ENCODE measurements at places on chromosomes 16 and 17.
A peak's percentile ranks its signal among the peaks of the same experiment; 100 is the strongest.

DNA sequence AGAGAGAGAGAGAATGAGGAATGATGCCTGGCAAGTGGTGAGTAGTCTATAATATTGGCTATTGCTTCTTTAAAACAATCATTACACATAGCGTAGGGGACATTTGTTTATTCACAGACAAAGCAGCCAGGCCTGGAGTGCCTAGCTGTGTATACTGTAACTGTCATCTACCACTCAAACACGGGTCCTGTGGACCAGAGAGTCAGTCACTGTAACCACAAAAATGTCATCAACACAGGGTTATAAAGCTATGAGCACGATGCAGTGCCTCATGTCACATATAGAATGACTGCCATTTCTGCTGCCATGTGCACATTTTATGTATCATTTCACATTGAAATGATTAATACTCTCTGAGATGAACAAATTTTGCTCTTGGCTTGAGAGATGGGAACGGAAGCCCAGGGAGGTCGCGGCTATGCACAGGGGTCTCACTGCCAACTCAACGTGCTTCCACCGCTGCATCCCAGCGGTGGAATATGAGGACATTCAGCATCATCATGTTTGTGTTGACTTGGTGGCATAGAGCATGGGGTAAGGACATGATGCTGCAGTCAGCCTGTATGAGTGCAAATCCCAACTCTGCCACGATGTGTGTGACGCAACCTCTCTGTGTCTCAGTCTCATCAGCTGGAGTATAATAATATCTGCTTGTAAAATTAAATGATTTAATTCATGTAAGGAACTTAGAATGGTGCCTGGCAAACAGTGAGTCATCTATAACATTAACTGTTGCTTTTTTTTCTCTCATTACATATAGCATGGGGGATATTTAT is 3.3 kb downstream of the MT1H start:
- DNase-seq: no peak

- no peak for DNase-seq
These were observed 26.4 kb upstream of the KLHDC4 start for GRCh38 chr16:87792205-87792565.

DNA sequence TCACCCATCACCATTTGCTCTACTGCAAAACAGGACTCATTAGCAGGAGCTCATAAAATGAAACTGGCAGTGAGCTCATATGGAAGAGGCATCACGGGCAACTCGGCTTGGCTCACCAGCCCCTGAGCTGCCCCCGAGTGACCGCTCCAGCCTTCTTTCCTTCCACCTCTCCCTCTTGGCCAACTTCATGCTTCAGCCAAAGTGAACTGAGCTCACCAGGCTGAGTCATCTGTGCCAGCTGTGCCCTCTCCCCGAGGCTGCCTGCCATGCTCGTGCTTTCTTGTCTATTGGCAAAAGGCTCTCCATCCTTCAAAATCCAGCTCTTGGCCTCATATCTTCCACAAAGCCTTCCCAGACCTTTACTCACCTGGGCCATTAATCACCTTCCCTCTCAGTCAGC is 391.4 kb downstream of the WWOX start:
- no peak for DNase-seq

DNA sequence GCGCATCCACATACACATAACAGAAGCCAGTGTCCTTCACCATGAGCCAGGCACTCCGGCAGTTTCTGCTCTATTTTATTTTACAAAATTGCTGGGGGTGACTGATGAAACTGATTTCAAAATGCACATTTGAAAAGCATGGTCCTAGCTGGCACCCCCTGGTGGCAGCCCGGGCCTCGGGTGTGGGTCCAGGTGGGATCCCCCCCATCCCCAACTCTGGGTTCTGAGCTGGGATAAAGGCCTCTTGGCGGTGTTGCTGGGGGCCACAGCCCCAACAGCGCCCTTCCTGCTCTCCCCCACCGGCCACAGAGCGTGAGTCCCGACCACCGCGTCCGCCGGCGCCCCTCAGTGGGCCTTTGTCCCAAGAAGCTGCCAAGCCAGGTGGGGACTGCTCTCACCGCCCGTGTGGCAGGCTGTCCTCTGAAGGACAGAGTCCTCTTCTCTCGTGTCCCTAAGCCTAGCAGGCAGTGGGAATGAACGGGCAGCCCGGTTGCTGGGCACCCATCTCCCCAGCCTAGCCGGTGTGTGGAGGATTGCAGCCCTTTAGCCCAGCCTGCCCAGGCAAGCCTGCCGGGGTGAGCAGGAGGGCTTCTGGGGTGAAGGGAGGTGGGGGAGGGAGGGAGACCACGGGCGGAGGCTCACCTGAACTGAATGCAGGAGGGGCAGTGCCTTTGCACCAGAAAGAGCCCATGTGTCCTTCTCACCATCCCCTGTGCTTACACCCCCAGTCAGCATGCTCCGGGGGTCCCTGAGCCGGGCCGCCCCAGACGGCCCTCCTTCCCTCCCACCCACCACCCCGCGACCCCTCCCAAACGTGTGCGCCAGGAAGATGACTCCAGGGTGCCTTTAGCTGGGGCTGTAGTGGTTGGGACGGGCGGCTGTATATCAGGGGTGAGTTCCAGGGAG is 898 bp downstream of the SNAI3 start:
- DNase-seq: peak; percentile 71

DNA sequence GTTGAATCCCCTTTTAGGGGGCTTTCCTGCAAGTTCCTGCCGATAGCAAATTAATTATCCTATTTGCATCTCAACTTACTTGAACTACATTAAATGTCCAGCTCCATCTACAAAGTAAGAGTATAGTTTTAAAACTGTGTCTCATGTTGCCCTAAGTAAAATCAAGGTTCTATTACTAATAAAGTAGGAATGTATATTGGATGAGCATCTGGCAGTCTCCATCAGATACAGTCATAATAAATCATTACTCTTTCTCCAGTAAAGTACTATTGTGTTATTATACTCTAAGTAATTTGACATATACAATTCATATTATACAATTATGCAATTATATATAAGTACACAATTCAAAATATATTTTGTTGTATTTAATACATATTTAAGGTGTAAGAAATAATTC is 249.3 kb downstream of the CEP112 start:
- DNase-seq: no peak

GRCh38 chr16:79690159-79690558 is 89.6 kb upstream of the MAF start:
- no peak for DNase-seq

Measured in inflammatory macrophage treated with lipopolysaccharide for 1 hour (primary cell).